Muscle of leg (tissue), 16 donors: ENCODE measurements at places on chromosomes 6 and 20. TPM values are rescaled to one million over a fixed set of nuclear protein-coding genes. Genes with fewer than 3 reads are reported as not detected.
A peak's percentile ranks its signal among the peaks of the same experiment; 100 is the strongest.

DNA sequence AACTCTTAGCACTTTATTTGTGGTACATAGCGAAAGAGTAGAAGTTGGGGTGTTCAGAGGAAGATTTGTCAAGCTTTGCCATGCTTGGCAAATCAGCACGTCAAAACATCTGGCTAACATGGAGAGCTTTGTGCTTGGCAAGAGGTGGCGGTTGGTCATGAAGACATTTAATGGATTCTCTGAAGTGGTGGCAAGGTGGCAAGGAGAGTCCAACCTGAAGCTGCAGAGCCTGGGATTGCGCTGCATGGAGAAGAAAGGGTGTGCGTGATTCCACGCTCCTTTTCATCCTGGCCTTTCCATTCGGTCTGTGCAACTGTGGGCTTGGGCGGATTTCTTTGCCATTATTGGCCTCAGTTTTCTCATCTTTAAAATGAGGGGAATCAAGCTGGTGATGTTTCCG, 3.1 kb downstream of the PYGB start:
- DNase-seq = no peak

DNA sequence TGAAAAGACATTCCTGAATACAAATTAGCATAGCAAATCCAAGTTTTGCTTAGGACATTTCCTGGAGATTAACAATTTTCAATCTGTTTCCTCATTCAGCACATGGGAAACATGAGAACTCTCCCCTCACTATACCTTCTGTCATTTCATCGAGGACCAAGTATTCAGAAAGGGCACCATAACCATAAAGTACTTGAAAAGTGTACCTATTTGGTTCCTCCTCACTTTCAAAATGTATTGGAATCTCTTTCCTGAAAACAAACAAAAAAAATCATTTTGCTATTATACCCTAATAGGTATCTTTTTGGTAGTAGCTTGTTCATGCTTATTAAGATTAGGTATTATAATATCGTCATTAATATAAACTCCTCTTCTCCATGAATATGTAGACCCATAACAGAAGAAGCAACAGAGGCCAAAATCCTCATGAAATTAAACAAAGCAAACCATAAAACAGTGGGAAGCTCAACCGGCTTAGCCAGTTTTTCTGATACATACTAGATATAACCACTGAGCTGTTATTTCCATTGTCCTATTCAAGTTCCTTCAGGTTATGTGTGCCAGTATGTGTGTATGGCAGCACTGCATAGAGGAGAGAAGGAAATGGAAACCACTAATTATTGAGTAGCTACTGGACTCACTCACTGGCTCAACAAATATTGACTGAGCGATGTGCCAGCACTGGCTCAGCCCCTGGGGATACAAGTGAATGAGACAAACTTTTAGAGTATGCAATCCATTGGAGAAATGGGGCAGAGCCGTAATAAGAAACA, 274.0 kb downstream of the MAFB start:
- no peak for DNase-seq

- peak; percentile 73 for DNase-seq
Observed at GRCh38 chr6:144297511-144298100, 12.5 kb downstream of the UTRN start.

DNA sequence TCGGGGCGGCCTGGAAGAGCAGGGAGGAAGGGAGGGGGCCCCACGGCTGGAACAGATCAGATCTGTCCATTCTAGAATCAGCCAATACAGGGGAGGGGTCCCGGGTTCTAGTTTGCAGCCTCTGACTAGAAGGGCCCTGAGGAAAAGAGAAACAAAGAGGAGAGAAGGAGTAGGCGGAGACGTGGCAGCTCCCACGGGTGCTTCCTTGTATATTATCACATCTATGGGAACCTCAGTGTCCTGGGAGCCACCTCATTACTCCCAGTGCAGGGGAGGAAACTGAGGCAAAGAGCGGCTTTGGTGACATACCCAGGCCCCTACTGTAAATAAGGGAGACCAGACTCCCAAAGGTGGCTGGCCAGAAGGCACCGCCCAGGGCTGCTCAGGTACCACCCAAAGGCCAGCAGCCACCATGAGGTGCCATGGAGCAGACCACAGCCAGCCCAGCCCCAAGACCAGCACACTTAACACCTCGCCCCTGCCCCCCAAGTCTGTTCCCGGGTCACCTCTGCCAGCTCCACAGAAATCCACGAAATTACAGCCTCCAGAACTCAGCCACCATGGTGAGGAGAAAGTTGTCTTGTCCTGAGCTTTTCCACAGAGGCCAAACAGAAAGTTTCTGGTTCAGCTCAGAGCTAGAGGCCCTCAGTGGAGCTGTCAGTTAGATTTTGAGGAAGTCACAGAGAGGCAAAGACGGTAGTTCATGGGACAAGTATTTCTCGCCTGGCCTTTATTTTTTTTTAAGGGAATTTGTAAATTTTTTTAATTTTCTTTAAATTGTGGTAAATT, 2.1 kb downstream of the ZC3H12D start:
- peak; percentile 28 for DNase-seq

PDE10A gene
- total RNA-seq = 9.0 TPM

MAK gene
- 0.04 TPM for total RNA-seq

- DNase-seq = peak; percentile 40
Observed at GRCh38 chr6:41560431-41561192, 14.4 kb downstream of the FOXP4 start.

DNA sequence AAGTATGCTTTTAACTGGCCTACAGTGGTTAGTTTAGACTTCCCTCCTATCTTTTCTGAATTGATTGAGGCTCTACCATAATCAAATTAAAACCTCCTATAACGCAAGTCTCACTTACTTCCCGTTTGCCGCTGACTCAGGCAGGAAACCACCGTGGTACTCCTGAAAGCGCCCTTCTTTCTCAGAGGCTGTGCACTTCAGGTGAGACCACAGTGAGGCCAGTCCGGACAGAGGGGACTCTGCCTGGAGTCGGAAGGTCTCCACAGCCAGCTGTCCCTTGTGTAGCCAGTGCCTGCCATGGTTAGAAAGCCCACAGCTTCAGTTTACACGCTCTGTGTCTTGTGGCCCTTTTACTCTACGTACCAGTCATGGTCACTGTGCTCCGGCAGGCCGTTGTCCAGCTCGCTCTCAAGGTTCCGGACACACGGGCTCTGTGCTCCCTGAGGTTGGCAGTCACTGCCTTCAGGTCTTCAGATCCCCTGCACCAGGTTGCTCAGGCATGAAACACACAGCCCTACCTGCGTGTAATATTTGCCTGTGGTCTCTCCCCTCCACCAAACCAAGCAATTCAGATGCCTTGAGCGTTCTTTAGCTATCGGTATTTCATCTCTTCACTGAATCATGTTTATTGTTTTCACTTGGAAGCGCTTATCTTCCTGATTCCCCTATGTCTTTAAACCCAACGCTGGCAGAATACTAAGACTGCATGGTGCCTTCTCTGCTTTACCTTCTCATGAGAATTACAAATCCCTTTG, 178.8 kb downstream of the SMOC2 start:
- DNase-seq = no peak

IPCEF1 gene
- 1.4 TPM for total RNA-seq

DNA sequence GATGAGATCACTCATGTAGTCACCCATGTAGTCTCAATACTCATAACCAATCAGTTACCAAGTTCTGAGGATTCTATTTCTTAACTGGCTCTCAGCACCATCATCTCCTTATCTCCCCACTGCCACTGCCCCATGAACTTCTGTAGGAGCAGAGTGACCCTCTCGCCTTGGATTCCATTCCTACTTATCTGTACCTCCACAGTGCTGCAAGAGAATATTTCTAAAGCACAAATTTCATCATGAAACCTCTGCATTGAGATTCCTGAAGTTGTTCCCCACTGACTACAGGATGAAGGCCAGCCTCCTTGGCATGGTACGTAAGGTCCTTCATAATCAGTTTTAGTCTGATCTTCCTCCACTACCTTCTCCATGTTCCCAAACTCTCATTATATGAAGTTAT, 34.8 kb downstream of the BACH2 start:
- DNase-seq = no peak

DNA sequence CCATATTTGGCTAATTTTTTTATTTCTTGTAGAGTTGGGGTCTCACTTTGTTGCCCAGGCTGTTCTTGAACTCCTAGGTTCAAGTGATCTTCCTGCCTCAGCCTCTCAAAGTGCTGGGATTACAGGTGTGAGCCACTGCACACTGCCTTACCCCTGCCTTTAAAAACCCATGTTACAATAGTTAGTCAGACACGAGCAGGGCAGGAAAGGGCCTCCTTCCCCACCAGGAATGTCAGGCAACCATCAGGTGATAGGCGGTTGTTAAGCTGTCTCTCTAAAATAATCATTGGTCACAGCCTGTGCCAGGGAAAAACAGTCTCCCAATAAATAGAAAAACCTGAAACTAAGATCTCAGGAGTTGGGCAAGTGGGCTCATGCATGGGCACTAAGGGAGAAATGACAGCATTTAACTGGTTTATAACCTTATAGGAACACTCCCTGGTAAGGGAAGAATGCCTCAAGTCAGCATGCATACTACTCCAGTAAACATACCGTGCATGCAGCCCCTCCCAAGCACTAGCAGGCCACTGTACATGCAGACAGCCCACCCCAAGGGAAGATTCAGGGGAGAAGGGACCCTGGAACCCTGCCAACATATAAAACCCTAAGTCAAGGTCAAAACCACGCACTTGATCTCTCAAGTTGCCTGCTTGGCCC, 8.4 kb downstream of the OR2H2 start:
- DNase-seq = peak; percentile 16

LKAAEAR1 gene
- 0.27 TPM for total RNA-seq

MRPS10 gene
- total RNA-seq = 35.8 TPM

DNA sequence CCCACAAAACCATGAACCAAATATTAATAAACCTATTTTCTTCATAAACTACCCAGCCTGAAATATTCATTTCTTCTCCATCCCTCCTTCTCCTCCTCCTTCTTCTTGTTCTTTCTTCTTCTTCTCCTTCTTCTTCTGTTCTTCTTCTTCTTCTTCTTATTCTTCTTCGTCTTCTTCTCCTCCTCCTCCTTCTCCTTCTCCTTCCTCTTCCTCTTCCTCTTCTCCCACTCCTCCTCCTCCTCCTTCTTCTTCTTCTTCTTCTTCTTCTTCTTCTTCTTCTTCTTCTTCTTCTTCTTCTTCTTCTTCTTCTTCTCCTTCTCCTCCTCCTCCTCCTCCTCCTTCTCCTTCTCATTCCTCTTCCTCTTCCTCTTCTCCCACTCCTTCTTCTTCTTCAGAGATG, 5.0 kb upstream of the TMEM74B start:
- no peak for DNase-seq

GRCh38 chr6:148005806-148006205, 336.8 kb upstream of the SASH1 start:
- no peak for DNase-seq

- peak; percentile 26 for DNase-seq
Observed at GRCh38 chr6:45420083-45420908, 42.6 kb upstream of the SUPT3H start.

DNA sequence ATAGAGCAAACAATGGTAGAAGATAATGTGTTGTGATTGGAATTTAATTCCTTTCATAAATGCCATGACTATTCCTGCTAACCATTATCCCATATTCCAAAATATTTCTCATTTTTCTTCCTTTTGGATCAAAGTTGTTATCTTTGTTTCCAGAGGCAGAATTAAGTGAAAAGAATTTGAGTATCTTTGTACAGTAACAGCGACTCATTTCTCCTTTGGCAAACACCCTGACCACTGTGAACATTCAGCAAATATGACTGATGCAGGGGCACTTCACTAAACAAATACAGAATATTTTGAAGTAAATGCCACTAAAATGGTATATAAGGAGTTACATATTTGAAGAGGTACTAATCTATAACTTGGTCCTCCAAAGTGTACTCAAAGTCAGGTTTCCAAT, 105.0 kb upstream of the LAMP5 start:
- DNase-seq = no peak

GSTA3 gene
- total RNA-seq = not detected

DNA sequence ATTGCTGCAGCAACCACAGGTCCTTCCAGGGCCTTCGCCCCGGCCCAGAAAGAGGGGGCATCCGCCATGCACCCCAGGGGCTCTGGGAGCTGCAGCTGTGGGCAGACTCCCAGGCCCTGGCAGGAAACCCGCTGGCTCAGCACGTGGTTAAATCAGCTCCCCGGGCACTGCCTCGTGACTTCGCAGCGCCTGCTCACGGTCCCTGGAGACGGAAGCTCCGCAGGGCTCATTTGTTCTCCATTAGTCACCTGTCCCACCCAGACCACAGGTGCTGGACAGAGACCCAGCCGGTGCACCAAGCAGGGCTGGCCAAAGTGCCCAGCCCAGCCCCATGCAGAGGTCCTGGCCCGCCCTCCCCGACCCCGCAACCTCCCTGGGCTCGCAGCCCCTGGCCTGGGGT, 14.7 kb downstream of the KCNQ2 start:
- DNase-seq = no peak

- DNase-seq = no peak
Observed at GRCh38 chr6:46393940-46394337, 97.3 kb downstream of the RCAN2 start.

YWHAB gene
- total RNA-seq = 62.7 TPM
